Activated naive CD4-positive, alpha-beta T cell treated with anti-CD3 and anti-CD28 coated beads, Interleukin-2, amount 10 ng/mL, durations not matched to agents 7 days and 5 days (primary cell): ENCODE measurements at places on chromosomes 3 and 15.

GRCh38 chr3:37660782-37661181, 200.9 kb upstream of the CTDSPL start:
- DNase-seq = no peak

DNA sequence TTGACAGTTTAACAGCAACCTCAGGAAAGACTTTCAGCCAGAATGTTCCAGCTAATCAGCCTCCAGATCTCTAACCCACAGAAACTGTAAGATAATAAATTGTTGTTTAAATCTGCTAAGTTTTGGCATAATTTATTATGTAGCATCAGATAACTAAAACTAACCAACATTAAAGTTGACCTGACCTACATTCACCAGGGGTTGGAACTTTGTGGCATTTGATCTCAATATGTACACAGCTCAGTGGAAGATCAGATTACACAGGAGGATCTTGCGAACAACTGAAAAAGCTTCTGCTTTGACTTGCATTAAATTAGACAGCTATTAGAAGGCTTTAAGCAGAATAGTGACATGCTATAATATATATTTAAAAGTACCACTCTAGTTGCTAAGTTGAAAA, 91.4 kb upstream of the POU1F1 start:
- no peak for DNase-seq

DNA sequence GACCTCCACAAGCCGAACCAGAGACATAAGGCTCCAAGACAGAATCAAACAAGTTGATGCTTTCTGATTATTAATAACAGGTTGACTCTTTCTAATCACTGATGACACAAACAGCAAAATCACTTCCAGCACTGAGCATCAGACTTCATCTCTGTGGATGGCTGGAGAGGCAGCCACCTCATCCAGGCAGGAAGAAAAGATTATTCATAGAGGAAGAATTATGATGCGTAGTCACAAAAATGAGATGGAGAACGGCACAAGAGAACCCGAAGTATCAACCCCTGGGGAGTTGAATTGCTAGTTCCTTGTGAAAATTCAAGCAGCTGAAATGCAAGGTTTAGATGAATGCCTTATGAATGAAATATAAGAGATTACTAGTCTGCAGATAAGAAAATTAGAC, 49.9 kb upstream of the LMCD1 start:
- no peak for DNase-seq

DNA sequence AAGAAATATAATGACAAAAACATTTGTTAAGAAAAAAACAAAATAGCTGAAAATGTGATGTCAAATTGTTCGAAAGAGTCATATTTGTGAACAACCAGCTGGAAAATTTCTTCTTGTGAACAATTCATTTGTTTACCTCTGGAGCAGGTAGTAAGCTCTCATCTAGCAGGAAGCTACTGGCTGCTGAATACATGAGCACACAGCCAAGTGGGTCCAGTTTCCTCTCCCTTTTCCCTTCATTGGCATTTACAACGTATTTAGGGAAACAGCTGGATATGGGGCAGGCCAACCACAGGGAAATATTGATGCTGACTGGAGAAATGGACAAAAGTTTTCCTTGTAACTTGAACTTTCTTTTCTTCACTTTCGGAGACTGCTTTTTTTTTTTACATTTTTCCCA, 1354.7 kb upstream of the EPHA6 start:
- DNase-seq = no peak

DNA sequence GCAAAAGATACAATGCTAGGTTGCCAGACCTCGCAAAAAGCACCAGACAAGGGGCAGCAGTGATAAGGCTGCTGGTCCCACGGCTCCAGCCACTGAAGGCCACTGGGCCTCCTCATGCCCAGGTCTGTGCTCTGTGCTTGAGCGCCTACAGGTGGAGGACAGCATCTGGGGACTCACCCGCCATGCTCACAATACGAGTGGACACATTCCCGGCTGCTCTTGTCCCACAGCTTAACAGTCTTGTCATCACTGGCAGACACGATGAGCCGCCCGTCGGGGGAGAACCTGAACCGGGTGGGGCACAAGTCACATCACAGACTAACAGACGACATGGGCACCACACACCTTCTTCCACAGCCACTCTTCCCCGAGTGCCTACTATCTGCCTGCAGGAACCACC, 7.4 kb downstream of the POC1A start:
- no peak for DNase-seq

GRCh38 chr15:89360294-89360971, 25.8 kb upstream of the POLG start:
- no peak for DNase-seq

GRCh38 chr3:49638445-49638844, 35.7 kb upstream of the APEH start:
- no peak for DNase-seq
